ENCODE measurements at places on chromosomes 3 and 15.

- DNase-seq: no peak
Observed at GRCh38 chr15:91282486-91282885, 182.4 kb downstream of the SV2B start.

GRCh38 chr15:52164631-52165265, 26.4 kb downstream of the GNB5 start:
- DNase-seq: no peak

- no peak for DNase-seq
Observed at GRCh38 chr15:84889313-84889990, 5.0 kb downstream of the SLC28A1 start.

DNA sequence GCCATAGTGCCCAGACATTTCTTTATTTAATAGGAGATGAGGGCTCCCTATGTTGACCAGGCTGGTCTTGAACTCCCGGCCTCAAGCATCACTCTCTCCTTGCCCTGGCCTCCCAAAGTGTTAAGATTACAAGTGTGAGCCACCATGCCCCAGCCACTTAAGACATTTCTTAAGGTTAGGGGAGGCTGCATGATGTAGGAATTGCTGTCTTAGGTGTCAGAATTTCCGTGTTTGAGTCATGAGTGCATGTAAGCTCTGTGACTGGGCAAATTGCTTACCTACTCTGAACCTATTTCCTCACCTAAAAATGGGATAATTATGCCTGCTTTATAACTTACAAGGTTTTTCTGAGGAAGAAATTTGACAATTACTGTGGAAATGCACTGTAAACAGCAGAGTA, 34.2 kb upstream of the SIAH2 start:
- no peak for DNase-seq

Data from Panc1 (cell line).